ENCODE measurements at places on chromosomes 4 and X.
A peak's percentile ranks its signal among the peaks of the same experiment; 100 is the strongest.

GRCh38 chr4:41579526-41579925 lies 41.6 kb downstream of the LIMCH1 start:
- H3K4me3 ChIP-seq: no peak overlapping the region
- no peaks in the 10 kb centered on the region for H3K4me1 ChIP-seq

DNA sequence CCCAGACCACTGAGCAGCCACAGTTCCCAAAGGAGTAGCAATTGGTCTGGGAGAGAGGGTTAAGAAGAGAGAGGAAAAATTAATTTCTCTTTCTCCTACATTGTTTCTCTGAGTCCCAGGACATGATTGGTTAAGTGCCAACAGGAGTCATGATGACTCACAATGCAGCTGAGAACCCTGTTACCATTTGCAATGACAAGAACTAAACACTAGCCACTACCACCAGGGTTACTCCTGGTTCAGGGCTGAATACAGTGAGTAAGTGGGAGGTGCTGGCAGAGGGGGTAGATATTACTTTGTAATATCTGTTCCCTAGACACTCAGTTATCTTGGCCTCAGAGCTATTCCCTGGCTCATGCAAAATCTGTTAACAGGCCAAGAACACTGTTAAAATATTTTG lies 18.0 kb downstream of the ETDC start:
- no peak for DNase-seq
- H3K27ac ChIP-seq: no peak overlapping the region
- H3K4me1 ChIP-seq: no peaks in the 10 kb centered on the region
- no peaks in the 10 kb centered on the region for H3K27me3 ChIP-seq
- H3K36me3 ChIP-seq: peaks cover 54% of the 10 kb centered on the region

DNA sequence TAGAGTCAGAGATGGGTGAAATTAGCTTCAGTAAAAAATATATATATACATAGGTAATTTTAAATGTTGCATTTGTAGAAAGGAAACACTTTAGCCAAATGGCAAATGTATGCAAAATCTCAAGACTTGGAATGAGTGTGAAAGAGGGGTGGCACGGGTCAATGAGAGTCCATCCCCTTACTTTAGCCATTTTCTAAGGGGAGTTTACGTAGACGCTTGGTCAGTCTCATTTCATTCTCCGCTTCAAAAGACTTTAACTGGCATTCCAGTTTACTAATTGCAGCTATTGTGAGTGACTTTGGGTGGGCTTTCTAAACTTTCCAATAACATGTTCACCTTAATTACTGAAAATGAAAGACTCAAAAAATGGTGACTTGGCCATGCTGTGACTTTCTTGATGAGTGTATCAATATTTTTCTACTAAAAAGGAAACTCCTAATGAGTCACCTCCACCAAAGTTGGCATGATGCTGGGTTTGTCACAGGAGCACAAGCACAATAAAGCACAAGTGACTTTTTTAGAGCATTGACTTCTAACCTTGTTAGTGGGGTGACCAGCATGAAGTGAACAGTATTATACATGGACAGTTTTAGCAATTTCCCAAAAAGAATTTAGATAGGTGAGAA lies 356.0 kb upstream of the RASGEF1B start:
- H3K4me3 ChIP-seq: no peak overlapping the region
- peak overlapping the region; percentile 48 for H3K27ac ChIP-seq
- H3K36me3 ChIP-seq: peaks cover 8% of the 10 kb centered on the region
- DNase-seq: peak; percentile 62
- peaks cover 21% of the 10 kb centered on the region for H3K4me1 ChIP-seq

- H3K36me3 ChIP-seq: peaks cover 2% of the 10 kb centered on the region
- no peak within 1 kb of the TSS for H3K4me3 ChIP-seq
- H3K27me3 ChIP-seq: no peaks in the 10 kb centered on the region
- peaks cover 3% of the 10 kb centered on the region for H3K4me1 ChIP-seq
- DNase-seq: no peak
Measured at GRCh38 chrX:66039944-66040343, at the start of gene VSIG4. Gene VSIG4 (minus strand): TSS chrX:66040080. CDS start chrX:66039998, 82 bp downstream.

- no peak overlapping the region for H3K27ac ChIP-seq
- H3K27me3 ChIP-seq: no peaks in the 10 kb centered on the region
- no peak overlapping the region for H3K4me3 ChIP-seq
Measured at GRCh38 chr4:113588895-113589668, 172.5 kb downstream of the CAMK2D start.

DNA sequence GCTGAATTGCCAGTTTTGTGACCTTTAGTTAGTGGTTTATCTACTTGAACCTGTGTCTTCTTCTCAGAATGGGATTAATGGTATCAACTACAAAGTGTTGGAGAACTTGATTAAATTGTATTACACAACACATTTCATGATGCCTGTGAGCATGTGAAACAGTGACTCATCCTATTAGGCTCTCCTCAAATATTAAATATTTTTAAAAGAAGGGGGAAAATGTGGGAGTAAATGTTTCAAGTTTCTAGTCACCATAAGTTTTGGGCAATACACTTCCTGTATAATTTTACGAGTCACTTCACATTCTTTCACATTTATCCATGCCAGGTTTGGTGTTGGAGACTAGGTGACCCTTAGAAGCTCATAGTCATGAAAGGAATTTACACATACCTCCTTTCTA lies 147.0 kb downstream of the HS3ST1 start:
- no peak for DNase-seq
- H3K27ac ChIP-seq: no peak overlapping the region
- H3K36me3 ChIP-seq: no peaks in the 10 kb centered on the region
- H3K27me3 ChIP-seq: no peaks in the 10 kb centered on the region
- no peaks in the 10 kb centered on the region for H3K4me1 ChIP-seq

DNA sequence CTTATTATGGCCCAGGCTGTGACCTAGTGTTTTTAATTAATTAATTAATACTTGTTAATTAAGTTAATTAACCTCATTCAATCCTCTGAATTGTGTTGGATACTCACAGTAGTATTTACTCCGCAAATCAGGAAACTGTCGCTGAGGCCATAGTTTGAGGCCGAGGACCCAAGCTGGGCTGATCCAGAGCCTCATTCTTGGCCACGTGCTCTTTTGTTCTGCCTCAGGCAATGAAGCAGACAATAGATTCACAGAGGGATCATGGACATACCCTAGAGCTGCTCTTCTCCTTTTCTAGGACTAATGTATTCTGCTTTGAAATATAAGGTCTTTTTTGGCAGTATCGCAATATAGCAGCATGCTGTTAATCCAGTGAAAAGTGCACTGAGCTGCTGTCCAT lies 24.0 kb upstream of the SNCA start:
- no peak overlapping the region for H3K4me3 ChIP-seq
- H3K36me3 ChIP-seq: no peaks in the 10 kb centered on the region
- peaks cover 24% of the 10 kb centered on the region for H3K27me3 ChIP-seq

GRCh38 chr4:73729534-73730165 lies 10.7 kb upstream of the CXCL8 start:
- no peak for DNase-seq
- H3K36me3 ChIP-seq: no peaks in the 10 kb centered on the region
- no peak overlapping the region for H3K4me3 ChIP-seq
- no peak overlapping the region for H3K27ac ChIP-seq
- H3K4me1 ChIP-seq: peaks cover 12% of the 10 kb centered on the region

DNA sequence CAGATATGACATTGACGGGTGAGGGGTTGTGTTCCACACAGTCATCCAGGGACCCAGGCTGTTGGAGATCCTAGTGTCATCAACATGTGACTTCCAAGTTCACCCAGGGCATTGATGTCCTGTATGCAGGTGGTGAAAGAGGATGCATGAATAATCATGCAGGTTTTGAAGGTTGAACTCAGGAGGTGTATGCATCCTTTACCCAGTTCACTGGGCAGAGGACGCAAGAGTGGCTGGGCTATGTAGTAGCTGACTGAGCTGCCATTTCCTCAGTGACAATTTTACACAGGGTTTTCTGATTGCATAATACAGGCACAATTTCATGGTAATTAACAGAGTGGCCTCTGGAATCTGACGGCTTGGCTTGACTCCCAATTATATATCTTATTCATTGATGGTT lies 323.0 kb downstream of the HS3ST1 start:
- no peak overlapping the region for H3K27ac ChIP-seq
- H3K27me3 ChIP-seq: no peaks in the 10 kb centered on the region
- H3K36me3 ChIP-seq: no peaks in the 10 kb centered on the region
- H3K4me3 ChIP-seq: no peak overlapping the region
- DNase-seq: no peak

DNA sequence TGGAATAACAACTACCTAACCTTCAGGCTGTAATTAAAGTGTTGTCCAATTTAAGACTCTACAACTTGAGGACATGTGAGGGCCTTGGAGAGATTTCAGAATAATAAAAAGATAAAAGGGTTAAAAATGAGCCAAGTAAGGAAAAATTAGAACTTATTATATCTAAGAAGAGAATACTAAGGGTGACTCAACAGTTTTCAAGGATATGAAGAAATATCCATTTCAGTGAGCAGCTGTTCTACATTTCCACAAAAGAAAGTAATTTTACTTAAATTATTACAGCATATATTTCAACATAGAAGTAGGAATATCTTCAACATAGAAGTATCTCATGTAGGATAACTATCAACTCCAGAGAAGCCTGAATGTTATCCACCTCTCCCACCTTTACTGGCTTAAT lies 11.3 kb downstream of the SNX12 start:
- no peaks in the 10 kb centered on the region for H3K27me3 ChIP-seq
- DNase-seq: no peak
- H3K36me3 ChIP-seq: peaks cover 25% of the 10 kb centered on the region
- H3K27ac ChIP-seq: no peak overlapping the region

GRCh38 chrX:154733066-154733425 lies 17.8 kb downstream of the GAB3 start:
- H3K4me3 ChIP-seq: peak overlapping the region; percentile 74
- peaks cover 39% of the 10 kb centered on the region for H3K36me3 ChIP-seq
- H3K4me1 ChIP-seq: peaks cover 96% of the 10 kb centered on the region
- no peak for DNase-seq
- H3K27ac ChIP-seq: peak overlapping the region; percentile 99
- H3K27me3 ChIP-seq: no peaks in the 10 kb centered on the region

DNA sequence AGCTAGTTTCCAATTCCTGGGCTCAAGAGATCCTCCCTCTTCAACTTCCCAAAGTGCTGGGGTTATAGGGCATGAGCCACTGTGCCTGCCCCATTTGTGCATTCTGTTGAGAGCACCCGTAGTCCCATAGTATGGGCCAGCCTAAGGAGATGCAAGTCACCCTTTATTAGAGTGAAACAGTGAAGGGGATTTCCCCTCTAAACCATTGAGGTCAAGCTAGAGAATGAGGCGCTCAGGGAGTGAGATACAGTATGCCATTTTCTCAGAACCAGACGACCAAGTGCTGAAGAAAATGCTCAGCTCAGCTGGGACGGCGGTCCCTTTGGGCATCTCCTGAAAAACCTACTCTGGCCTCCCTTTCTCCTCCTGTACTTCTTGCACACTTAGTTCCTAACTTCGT lies 18.7 kb downstream of the RNF4 start:
- H3K4me3 ChIP-seq: peak overlapping the region; percentile 2
- peaks cover 45% of the 10 kb centered on the region for H3K36me3 ChIP-seq
- H3K4me1 ChIP-seq: peaks cover 75% of the 10 kb centered on the region
- no peak for DNase-seq
- peak overlapping the region; percentile 2 for H3K27ac ChIP-seq

DNA sequence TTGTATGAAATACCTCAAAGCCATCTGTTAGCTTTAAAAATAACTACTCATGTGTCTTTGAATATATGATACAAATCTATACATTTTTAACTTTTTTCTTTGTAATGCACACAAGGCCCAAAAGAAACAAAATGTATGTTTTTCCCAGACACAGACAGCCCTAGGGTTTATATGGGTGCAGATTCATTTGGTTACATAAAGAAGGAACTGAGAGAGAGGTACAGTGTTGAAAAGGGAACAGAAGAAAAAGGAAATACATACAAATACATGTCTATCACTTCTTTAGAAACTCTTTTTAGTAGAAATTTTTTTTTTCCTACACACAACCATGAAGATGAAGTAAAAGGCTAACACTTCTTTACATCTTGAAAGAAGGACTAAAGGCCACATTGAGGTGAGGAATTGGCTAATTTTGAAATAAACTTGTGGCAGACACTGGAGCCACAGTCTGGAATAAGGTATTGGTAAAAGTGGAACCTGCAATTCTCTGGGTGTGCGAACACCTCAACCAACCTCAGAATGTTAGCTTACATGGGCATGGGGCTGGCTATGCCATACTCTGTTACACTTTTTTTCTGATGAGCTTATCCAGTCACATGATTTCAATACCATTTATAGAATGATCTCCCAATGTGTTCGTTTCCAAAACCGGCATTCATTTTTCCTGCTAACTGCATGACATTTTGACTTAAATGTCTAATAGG lies 67.9 kb downstream of the FAM47C start:
- no peak overlapping the region for H3K27ac ChIP-seq
- no peak overlapping the region for H3K4me3 ChIP-seq
- no peak for DNase-seq
- H3K27me3 ChIP-seq: no peaks in the 10 kb centered on the region

- no peaks in the 10 kb centered on the region for H3K4me1 ChIP-seq
- no peak overlapping the region for H3K27ac ChIP-seq
- H3K36me3 ChIP-seq: no peaks in the 10 kb centered on the region
- no peak for DNase-seq
Measured at GRCh38 chr4:7263166-7263565, 70.8 kb downstream of the SORCS2 start.

GRCh38 chr4:42150653-42151567 lies 1.5 kb downstream of the BEND4 start:
- H3K4me3 ChIP-seq: peak overlapping the region; percentile 82
- H3K27ac ChIP-seq: peak overlapping the region; percentile 69
- peaks cover 4% of the 10 kb centered on the region for H3K36me3 ChIP-seq
- DNase-seq: no peak

- H3K4me1 ChIP-seq: no peaks in the 10 kb centered on the region
- no peak overlapping the region for H3K27ac ChIP-seq
- DNase-seq: no peak
- H3K27me3 ChIP-seq: no peaks in the 10 kb centered on the region
- no peak overlapping the region for H3K4me3 ChIP-seq
Measured at GRCh38 chrX:106201502-106202178, 33.5 kb downstream of the PWWP3B start.

- H3K4me3 ChIP-seq: no peak overlapping the region
- no peaks in the 10 kb centered on the region for H3K27me3 ChIP-seq
- H3K27ac ChIP-seq: no peak overlapping the region
- H3K4me1 ChIP-seq: no peaks in the 10 kb centered on the region
- H3K36me3 ChIP-seq: no peaks in the 10 kb centered on the region
Measured at GRCh38 chrX:22202251-22202650, 70.5 kb upstream of the CBLL2 start.

- H3K27me3 ChIP-seq: no peaks in the 10 kb centered on the region
- no peak overlapping the region for H3K4me3 ChIP-seq
- H3K4me1 ChIP-seq: peaks cover 1% of the 10 kb centered on the region
- H3K27ac ChIP-seq: no peak overlapping the region
Measured at GRCh38 chrX:148741441-148741840, 241.0 kb downstream of the AFF2 start.

All from activated CD8-positive, alpha-beta memory T cell treated with anti-CD3 and anti-CD28 coated beads, Interleukin-2, amount 10 ng/mL, durations not matched to agents 7 days and 5 days (primary cell).